Breast epithelium (tissue), 4 donors: ENCODE measurements at places on chromosomes 4 and X.

- no peak for DNase-seq
Observed at GRCh38 chr4:116092961-116093360, 979.5 kb upstream of the NDST4 start.

- DNase-seq: no peak
Observed at GRCh38 chr4:96154676-96155075, 314.8 kb downstream of the PDHA2 start.

DNA sequence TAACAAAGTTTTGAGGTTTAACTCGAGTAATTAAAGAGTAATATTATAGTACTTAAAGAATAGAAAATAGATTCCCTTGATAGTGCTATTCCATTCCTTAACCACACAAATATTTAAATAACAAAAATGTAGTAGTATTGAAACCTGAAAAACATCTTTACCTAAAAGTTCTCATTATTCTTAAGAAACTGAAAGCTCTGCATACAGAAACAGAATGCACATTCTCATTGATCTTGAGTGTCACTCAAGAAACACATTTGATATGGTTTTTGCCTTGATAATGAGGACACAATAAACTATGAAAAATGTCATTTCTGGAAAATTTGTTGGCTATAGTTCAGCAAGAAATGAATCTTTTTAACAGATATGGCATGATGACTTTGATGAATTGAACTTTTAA lies 268.5 kb downstream of the COL25A1 start:
- DNase-seq: no peak

- DNase-seq: peak; percentile 63
Observed at GRCh38 chr4:76208005-76208765, 5.4 kb downstream of the SCARB2 start.

- DNase-seq: no peak
Observed at GRCh38 chr4:12053966-12054365, 625.3 kb upstream of the HS3ST1 start.
